ENCODE measurements at places on chromosomes 11 and 22.

- no peak for DNase-seq
Measured at GRCh38 chr11:114615448-114616361, 20.1 kb upstream of the NXPE4 start.

DNA sequence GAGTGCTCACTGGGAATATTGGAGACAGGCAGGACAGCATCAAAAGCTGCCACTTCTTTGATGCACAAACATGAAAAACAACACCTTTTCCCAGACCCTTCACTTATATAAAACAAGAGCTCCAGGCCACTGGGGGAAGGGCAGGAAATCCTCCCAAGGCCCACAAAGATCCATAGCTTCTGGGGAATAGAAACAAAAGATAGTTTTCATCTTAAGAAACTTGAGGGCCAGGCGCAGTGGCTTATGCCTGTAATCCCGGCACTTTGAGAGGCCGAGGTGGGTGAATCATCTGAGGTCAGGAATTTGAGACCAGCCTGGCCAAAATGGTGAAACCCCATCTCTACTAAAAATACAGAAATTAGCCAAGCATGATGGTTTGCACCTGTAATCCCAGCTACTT is 15.3 kb downstream of the RTL6 start:
- no peak for DNase-seq

DNA sequence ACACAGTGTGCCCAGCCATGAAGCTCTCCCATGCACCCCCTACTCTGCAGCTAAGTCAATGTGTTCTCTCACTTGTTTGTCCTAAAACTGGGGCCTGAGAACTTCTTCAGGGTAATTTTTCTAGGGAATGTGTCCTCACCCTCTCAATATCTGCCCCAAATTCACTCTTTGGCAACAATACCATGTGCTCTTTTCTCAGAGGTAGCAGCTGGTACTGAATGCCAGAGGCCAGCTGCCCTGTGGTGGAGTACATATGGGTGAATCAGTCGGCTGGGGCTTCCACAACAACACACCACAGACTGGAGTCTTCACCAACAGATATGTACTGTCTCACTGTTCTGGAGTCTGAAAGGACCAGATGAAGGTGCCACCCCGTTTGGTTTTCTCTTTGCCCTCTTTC is 97.7 kb upstream of the TOP3B start:
- no peak for DNase-seq

- no peak for DNase-seq
Measured at GRCh38 chr22:39560127-39560526, 10.4 kb upstream of the CACNA1I start.

DNA sequence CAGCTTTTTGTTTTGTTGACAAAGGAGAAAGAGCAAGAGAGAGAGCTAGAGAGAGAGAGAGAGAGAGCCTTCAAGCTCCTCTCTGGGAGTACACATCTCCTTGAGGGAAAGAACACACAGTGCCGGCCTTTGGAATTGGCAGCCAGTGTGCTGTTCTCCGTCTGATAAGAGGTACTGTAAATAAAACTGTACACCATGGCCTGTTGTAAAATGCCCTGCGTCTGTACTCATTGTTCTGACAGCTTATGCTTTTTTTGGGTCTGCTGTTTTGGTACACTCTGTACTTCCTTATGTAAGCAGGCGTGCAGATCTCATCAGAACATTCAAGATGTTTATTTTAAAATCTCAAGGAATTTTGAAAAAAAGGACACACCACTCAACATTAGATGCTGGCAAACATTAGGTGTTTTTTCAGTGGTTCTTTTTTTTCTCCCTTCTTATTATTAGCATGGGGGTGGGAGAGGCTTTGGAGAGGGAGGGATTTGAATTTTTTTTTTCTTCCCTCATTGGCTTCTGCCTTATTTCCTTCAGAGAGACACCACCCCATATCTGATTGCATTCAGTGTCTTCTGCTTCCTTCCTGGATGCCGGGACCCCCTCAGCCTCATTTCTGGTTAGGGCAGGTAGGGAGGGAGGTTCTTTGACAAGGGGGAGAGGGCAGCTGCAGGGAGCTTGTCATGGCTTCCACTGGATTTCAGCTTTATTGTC is 116.8 kb upstream of the NNMT start:
- DNase-seq: no peak

Data from cortex of kidney (tissue), 1 donor.